GM23248 (cell line): ENCODE measurements at places on chromosomes 3 and 15.

DNA sequence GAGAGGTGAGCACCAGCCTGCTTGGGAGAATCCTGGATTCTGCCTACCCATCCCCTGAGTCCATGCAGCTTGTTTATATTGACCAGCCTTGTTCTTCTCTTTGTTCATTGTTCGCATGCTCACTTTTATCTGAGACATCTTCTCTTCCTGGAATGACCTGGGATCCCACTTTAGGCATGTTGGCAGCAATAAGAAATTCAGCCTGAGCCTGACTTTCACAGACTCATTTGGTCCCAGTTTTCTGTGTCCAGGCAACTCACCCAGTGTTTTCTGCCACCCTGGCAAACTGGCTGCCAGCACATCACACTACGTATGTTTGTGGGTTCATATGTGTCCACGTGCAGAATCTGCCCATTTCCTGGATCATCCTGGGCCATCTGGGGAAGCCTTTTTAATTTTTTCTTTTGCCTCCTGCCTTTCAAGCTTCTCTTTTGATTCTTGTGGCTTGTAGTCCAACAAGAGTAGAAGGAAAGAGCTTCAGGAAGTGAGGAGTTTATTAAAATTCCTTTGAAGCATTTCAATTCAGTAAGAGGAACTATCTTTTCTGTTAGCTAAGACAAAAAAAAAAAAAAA is 199.9 kb downstream of the FNDC3B start:
- peak; percentile 25 for DNase-seq

DNA sequence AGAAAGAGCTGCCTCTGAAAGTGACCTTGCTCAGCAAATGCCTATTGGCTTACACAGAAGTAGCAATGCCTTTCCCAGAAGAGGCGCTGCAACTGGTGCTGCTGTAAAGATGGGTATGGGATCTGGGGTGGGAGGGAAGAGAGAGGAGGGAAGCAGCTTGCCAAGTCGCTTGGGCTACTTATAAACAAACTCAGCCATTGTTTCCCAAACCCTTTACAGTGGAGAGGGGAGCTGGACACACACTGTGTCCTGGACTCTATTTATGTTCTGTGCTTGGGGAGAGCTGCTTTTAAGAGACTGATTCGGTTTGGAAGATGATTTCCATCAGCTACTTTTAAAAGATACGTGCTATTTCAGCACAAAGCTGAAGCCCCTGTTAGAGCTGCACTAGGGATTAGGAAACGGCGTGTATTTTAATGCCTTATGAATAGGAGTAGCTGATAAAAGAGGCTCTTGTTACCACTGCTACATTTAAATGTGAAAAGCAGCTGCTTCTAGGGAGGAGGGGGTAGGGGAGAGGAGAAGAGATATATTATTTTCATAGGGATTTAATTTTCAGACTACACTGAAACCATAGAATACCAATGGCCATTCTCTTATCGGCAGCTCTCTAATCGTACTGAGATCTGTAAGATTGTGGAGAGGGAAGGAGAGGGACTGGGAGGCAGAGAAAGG is 440.6 kb downstream of the MCTP2 start:
- DNase-seq: peak; percentile 2

- peak; percentile 95 for DNase-seq
These were observed 539 bp upstream of the LAMB2 start for GRCh38 chr3:49133226-49133951.

GRCh38 chr15:90930861-90931574 is 1.3 kb downstream of the HDDC3 start:
- DNase-seq: peak; percentile 33

- DNase-seq: no peak
These were observed 161.2 kb upstream of the THBS1 start for GRCh38 chr15:39419651-39420050.
